ENCODE measurements at places on chromosomes 6 and 20.

DNA sequence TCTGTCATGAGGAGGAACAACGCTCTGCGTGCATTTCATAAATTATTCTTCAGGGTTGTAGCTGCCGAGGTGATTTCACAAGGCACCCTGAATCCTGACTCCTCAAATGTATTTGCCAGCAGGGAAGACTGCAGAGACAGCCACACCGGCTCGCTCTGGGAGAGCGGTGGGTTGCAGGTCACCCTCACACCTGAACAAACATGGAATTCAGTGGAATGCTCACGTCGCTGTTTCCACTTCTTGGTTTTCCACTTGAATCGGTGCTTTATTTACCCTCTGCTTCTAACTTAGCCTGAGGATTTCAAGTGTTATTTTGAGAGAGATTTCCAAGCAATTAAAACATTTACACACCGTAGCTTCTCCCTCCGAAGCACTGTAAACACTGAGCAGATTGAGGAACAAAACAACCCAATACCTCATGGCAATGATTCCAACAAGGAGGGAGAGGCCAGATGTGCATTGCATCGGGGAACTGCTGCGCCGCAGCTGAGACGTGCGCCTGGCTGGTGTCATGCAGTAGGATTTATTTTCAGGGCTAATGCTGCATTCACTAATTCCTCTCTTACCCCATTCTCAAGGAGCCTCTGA lies 59.5 kb upstream of the GGTLC1 start:
- no peak for DNase-seq

DNA sequence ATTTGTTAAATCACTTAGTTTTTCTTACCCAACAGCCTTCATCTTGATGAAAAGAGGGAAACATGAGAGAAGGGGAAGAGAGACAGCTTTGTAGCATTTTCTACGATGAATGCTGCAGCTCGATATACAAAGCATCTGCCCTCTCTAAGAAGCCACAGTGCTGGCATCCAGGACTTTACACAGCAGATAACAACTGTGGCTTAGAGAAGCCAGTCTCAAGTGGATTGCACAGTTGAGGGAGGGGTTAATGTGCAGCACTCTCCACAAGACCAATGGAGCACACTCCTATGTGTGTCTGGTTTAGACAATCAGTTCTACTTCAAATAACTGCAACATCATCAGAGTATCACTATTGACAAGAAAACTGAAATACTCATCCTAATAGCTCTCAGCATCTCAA lies 5.8 kb downstream of the C6orf120 start:
- no peak for DNase-seq

- no peak for DNase-seq
Observed at GRCh38 chr6:43800746-43801494, 30.9 kb downstream of the VEGFA start.

GRCh38 chr6:21893793-21894192 lies 300.2 kb downstream of the SOX4 start:
- no peak for DNase-seq

DNA sequence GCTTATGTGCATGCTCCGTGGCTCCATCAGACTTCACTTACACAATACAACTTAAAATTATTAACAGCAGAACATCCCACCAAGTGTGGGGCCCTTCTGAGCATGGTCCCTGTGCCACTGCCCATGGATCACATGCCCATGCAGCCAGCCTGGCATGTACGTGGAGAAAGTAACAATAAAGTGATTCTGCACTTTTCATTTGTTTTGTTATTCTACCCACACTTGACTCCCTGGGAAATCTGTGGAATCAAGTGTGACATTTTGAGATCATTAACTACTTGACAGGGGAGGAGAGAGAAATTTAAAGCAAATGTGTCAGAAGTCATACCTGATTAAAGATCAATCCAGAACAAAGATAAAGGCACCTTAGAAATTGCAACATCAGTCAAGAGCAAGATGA lies 112.0 kb downstream of the ISM1 start:
- DNase-seq, result no peak

DNA sequence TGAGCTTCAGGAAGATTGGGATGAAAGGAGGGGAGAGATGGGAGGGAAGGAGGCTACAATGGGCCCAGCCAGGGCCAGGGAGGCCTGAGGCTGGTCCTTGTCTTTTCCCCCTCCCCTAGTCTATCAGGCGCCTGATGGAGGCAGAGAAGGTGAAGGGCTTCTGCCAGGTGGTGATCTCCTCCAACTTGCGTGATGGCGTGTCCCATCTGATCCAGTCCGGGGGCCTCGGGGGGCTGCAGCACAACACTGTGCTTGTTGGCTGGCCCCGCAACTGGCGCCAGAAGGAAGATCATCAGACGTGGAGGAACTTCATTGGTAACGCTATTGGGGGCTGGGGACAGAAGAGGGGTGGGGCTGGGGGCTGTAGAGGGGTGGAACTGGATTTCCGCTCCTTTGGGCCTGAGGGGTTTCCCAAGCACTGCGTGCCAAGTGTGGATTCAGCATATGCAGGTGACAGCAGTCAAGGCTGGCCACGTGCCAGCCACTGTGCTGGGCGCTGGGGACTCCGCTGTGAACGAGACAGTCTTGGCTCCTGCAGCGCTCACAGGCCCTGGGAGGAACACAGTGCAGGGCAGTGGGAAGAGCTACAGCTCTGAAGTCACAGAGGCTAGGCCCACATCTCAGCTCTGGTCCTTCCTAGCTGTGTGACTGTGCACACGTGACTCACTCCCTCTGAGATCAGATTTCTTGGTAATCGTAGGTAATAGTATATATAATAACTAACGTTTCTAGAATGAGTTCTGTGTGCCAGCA lies 22.7 kb downstream of the SLC12A5 start:
- DNase-seq, result no peak

- DNase-seq, result no peak
Observed at GRCh38 chr6:168294901-168295300, 24.7 kb downstream of the DACT2 start.

DNA sequence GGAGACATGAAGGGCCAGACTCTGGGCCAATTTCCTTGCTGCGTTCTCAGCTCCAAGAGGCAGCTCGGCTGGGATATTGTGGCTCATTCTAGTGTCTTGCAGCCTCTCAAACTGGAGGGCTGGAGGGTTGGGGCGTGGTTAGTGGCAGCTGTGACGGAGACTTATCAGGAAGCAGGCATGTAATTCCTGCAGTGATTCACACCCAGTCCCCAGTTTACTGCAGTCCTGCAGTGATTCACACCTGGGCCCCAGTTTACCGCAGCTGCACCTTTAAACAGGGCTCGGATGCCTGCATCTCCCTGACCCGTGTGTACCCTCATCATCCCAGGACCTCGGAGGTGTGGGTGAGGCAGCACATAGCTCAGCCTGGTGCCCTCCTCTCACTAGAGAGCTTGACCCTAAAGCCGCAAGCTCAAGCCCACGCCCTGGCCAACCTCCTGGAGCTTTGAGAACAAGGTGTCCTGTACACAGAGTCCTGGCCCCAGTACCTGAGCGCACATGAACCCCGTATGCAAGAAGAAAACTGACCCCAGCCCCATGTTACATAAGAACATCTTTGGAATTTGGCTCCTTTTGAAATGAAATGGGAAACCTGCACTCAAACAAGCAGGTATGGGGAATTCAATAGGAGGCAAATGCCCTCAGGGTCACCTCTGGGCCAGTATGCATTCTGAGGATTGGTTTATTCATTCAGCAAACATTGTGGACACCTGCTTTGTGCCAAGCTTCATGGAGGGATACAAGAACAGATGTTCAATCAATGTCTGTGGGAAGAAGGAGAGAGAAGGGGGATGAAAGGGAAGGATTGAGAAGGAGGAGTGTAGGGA lies 55.3 kb upstream of the FAM83D start:
- DNase-seq, result no peak

- no peak for DNase-seq
Observed at GRCh38 chr6:103893141-103893581, 966.6 kb downstream of the HACE1 start.

GRCh38 chr6:108831104-108831503 lies 17.1 kb upstream of the ARMC2 start:
- no peak for DNase-seq

- no peak for DNase-seq
Observed at GRCh38 chr6:166764473-166765233, 137.6 kb upstream of the RPS6KA2 start.

DNA sequence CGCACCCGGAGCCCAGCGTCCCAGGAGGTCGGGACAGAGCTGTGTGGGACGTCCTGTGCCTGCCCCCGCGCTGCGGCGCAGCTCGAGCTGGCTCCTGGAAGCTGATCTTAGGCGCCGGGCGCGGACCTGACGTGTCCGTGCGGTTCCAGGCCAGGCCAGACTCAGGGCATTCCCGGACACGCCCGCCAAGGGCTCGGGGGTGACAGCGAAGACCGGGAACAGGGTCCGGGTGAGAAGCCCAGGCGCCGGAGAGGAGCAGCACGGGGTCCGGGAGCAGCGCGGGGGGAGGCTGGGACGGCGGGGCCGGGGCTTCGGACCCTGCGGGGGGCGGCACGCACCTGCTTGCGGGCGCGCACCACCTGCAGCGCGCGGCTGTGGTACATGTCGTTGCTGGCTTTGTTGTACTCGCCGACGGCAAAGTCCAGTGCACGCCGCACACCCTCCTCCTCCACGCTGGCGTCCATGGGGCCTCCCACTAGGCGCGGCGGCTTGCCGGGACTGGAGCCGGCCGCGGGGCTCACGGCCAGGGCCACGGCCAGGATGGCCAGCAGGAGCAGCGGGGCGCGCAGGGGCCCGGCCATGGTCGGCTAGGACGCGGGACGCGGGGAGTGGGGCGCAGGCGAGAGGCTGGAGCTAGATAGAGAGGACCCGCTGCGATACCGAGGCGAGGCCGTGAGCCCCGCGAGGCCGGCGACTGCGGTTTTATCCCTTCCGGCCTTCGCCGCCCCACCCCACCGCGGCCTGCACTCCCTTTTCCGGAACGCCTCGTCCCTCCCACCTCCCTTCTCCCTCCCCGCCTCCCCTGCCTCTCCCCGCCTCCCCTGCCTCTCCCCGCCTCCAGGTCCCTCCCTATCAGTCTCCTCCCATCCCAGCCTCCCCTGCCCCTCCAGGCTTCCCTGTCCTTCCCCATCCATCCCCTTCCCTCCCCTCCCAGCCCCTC lies at the start of gene CST3:
Gene CST3 (minus strand): TSS at position 674 of the 940 bp plus-strand sequence. CDS start 93 bp downstream, at position 581.
- peak; percentile 72 for DNase-seq

- DNase-seq, result no peak
Observed at GRCh38 chr6:11065436-11066202, 21.5 kb upstream of the ELOVL2 start.

- DNase-seq, result peak; percentile 20
Observed at GRCh38 chr6:16698997-16699868, 62.0 kb downstream of the ATXN1 start.

- DNase-seq, result no peak
Observed at GRCh38 chr20:14312001-14312400, 25.4 kb downstream of the FLRT3 start.

DNA sequence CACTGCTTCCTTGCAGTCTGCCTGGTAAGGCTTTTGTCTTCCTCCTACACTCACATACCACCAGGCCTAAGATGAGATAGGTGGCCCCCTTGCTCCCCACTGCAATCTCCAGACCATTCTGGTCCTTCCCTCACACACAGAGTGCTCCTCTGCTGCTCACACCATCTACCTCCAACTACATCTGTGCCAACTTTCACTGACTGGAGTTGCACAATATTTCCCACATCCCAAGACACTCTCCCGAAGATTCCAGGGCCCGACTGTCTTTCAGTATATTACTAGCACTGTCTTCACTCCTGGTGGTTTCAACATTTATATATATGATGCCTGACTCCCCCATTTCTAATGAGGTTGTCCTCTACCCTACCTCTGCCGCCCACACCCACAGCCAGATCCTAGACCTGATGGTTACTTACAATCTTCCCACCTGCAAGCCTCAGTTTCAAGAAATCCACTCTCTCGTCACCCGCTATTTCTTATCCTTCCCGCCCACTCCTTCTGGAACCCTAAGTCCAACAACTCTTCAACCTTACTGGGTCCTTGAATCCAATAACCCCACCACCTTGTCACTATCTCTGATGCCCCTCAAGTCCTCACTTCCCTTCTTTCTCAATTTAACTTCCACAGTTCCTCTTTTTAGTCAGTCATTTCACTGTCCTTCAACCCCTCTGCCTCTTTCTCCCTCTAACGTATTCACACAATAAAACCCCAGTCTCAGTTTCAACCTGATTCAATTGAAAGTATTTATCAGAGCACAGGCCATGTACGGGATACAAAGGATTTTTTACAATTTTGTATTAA lies 21.6 kb downstream of the RALGAPA2 start:
- DNase-seq, result peak; percentile 81

DNA sequence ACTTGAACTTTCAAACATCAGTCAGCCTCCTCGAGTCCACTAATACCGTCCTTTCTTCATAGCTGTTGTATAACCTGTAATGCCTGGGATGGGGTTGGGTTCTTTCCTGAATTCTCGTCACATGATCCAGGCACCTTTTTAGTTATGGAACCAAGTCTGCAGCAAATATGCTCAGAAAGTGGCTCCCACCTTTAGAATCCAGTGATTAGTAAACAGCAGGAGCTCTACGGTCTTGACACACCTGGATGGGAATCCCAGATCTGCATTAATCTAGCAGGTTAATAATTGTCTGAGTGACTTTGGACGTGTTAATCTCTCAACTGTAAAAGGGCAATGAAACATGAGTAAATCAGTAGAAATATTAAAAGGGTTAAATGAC lies 729 bp upstream of the ZHX3 start:
- DNase-seq, result no peak
